Stimulated activated CD8-positive, alpha-beta memory T cell treated with anti-CD3 and anti-CD28 coated beads, Interleukin-2, amount 100 ng/mL, for 1 hour (primary cell): ENCODE measurements at places on chromosomes 13 and 19.

- no peak for DNase-seq
Measured at GRCh38 chr19:3196933-3197205, 11.1 kb downstream of the NCLN start.

DNA sequence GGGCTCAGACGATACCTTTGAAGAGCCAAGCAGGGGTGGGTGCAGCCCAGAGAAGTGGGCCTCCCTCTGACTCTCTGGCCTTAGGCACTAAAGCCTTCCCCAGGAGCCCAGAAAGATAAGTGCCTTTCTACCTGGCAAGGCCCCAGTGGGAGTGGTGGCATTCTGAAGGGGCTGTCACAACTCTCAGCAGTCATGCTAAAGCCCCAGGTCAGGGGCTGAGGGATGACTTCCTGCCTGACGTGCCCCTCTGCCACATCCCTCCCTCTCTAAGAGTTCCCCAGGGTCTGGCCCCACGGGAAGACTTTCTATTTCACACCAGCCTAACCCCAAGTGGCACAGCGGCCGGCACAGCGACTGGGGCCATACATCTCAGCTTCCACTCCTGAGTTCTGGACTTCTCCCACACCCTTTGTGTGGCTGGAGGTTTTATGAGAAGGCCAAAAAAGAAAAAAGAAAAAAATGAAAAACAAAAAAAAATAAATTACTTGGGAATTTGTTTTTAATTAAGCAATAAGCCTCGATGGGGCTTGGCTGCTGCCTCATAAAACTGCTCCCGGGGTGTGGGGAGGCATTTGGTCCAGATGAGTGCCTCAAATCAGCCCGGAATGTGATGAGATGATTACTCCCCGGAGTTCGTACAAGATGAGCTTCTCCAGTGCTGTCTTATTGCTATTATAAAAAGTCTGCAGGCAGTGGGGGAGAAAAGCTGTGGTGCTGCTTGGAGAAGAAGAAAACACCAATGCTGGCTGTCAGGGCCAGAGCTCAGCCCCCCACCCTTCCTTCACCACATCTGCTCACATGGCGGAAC lies 28.5 kb upstream of the PLEKHF1 start:
- DNase-seq: no peak

DNA sequence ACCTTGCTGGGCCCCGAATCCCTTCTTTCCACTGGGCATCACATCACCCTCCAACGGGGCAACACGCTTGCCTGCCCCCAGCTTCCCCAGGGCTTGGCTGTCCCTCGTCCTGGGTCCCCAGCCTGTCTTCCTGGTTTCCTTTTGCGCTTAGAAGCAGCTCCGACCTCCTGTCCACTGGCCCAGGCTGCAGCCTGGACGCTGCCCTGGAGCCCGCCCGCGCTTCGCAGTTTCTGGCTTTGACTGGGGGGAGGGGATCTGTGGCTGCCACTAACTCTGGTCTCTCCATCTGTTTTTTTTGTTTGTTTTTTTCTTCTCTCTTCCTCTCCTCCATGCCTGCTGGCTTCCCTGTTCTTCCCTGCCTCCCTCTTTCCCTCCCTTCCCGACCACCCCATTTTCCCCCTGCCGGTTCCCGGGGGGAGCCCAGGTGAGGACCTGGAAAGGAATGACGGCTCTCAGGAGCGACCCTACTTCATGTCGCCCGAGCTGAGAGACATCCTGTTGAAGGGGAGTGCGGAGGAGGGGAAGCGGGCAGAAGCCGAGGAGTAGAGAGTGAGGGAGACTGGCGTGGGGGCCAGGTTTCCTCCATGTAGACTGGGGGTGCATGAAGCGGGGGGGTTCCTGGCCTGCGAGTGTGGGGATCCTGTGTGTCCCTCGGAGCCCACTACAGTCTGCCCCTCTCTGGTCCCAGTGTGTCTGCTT lies 11.5 kb upstream of the ILF3 start:
- no peak for DNase-seq

DNA sequence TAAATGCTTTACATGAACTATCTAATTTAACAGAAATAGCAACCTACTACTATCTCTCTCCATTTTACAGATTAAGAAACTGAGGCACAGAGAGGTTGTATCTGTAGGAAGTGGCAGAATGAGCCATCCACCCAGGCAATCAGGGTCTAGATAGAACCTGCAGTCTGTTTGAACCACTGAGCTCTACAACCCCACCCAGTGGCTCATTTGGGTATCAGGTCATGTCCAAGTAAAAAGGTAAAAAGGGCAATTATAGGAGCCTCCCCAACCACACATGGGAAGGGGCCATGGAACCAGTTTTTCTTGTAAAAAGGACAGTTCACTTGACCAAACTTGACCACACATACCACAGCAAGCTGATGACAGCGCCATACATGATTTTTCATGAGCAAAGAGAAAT lies 92.9 kb upstream of the SGCG start:
- no peak for DNase-seq

GRCh38 chr19:2140138-2140569 lies 11.2 kb downstream of the AP3D1 start:
- no peak for DNase-seq

- no peak for DNase-seq
Measured at GRCh38 chr19:30254158-30254557, 118.0 kb upstream of the ZNF536 start.

DNA sequence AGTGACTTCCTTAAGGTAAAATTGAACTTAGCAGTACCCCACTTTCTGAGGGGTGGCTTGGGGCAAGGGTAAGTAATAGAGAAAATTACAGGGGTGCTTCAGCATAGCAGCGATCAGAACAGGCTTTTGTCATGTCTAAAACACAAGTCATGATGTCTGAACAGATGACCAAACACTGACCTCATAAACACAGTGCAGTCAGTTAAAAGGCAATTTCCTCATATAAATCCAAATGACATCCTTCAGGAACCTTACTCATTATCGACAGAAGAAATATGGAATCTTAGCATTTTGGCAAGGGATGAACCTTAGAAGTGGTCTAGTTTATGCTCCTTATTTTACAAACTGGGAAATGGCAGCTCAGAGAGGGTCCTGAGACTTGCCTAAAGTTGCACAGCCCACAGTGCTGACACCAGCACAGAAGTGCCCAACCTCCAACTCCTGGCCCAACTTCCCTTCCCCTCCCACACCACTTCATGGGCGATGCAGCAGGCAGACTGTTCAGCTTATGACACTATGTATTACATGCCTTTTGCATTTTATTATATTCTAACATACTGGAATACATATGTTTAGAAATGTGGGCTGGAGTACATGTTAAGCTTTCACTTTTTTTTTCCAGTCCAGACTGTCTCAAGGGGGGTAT lies 3.6 kb downstream of the GJA3 start:
- DNase-seq: no peak

- DNase-seq: no peak
Measured at GRCh38 chr13:37087486-37087885, 18.0 kb downstream of the CSNK1A1L start.

DNA sequence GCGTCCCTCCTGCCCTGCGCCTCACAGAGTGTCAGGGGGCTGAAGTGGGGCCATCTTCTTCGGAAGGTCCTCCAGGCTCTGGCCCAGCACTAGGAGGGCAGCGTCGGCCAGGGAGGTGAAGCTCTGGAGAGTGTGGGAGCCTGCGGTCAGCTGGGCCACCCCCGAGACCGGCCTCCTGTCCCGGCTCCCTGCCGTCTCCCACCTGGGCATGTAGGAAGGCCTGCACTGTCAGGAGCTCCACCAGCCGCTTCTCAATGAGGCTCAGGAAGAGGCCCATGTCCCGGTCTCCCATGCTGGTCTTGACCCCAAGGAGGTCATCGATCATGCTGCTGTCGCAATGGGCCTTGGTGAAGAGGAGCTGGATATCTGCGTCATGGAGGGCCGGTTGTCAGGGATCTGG lies 27.4 kb upstream of the EMP3 start:
- no peak for DNase-seq

DNA sequence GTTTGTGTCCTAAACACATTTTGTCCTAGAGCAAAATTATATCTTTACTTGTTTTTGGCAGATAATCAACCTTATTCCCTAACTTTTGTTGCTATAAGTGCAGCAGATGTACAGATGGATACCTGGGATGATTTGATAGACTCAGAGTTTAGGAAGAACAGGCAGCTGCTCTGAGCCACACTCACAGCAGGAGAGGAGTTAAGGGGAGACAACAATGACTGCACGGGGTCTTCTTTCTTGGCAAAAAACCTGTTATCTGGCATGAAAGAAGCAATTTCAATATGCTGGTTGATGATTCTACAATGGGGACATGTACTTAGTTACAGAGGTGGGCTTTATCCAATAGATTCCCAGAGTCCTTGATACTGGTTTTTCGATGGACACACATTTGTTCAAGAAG lies 258.9 kb upstream of the PCDH9 start:
- no peak for DNase-seq

DNA sequence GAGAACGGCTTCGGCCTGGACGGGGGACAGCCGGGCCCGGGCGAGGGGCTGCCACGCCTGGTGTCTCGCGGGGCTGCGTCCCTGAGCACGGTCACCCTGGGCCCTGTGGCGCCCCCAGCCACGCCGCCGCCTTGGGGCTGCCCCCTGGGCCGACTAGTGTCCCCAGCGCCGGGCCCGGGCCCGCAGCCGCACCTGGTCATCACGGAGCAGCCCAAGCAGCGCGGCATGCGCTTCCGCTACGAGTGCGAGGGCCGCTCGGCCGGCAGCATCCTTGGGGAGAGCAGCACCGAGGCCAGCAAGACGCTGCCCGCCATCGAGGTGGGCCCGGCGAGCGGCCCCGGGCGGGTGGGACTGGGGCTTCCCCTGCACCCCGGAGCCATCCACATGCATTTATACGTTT lies 10.7 kb downstream of the RELB start:
- DNase-seq: no peak

GRCh38 chr13:77397636-77398035 lies 70.7 kb upstream of the MYCBP2 start:
- DNase-seq: no peak

DNA sequence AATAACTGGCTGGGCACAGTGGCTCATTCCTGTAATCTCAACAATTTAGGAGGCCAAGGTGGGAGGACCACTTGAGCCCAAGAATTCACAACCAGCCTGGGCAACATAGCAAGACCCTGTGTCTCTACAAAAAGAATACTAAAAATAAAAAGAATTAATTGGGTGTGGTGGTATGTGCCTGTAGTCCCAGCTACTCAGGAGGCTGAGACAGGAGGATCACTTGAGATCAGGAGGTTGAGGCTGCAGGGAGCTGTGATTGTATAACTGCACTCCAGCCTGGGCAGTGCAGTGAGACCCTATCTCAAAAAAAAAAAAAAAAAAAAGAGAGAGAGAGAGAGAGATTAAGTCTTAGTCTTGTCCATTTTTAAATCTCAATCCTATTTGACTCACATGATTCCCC lies 35.6 kb upstream of the SERPINE3 start:
- no peak for DNase-seq

GRCh38 chr19:18904334-18905057 lies 8.5 kb upstream of the CERS1 start:
- DNase-seq: no peak

DNA sequence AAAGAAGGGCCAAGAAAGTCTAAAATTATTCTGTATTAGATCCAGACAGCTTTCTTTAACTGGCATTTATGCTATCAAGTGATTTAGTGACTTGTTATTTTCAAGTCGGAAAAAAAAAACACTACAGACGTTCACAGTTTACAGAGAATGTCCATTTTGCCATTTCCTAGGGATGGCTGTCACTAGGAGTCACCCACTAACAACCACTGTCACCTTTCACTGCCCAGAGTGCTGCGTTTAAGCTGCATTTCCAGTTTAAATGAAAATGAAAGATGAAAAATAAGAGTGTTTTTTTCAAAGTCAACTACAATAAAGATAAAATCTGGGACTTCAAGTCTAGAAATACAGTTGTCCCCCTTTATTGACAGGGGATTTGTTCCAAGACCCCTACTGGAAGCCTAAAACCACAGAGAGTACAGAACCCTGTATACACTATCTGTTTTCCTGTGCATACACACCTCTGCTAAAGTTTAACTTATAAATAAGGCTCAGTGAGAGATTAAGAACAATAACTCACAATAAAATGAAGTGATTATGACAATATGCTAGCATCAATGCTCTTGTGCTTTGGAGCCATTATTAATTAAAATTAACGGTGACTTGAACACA lies 112.5 kb downstream of the SACS start:
- DNase-seq: no peak

GRCh38 chr19:6821639-6822310 lies 49.3 kb downstream of the VAV1 start:
- DNase-seq: no peak

- no peak for DNase-seq
Measured at GRCh38 chr19:10091895-10092641, 6.0 kb downstream of the SHFL start.

- no peak for DNase-seq
Measured at GRCh38 chr13:99265821-99266426, 7.7 kb upstream of the GPR18 start.

DNA sequence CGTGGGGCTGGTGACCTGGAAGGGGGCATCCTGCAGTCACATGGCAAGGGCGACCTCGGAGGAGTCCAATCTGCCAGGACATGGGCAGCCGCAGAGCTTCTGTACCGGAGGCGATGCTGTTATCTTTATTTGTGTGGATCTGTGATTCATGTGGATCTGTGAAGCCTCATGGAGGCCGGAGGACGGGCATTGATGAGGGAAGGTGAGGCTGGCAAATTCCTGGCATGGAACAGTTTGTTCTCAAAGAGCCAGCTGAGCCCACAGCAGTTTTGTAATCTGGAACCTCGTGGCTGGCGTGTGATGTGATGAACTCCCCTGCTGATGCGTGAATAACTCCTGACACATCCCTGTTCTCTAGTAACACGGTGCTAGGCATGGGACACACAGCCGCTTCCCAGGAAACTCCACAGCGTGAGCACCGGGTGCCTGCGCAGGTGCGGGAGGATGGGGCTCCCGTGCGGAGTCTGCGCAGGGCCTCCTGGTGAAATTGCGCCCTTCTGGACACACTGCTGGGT lies 40.4 kb downstream of the ATP11A start:
- DNase-seq: no peak

- no peak for DNase-seq
Measured at GRCh38 chr13:80798576-80799133, 457.7 kb upstream of the SPRY2 start.

DNA sequence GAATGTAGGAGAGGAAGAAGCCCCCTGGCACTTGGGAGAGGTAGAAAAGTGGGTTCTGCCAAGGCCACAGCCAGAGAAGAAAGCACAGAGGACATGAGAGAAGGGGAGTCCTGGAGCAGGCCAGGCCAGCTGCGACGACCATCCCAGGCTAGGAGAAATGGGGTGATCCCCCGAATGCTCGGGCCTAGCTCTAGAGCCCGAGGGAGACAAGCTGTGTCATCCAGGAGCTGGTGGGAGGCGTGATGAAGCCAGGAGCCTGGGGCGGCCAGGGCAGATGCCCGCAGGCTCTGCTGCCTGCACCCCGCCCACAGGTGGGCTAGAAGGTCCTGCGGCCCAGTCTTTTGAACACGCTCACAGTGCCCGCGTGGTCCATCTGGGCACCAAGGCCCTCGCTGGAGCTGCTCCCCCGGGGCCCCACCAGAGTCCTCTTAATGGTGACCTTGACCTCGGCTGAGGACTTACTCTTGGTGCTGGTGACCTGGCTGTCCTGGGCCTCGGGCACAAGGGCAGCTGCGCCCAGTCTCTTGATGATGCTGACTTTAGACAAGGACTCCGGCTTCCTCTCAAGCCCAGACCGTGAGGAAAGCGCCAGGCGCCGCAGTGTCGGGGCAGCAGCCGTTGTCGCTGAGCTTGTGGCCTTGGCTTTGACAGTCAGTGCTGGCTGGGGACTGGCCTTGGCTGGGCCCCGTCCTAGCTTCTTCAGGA lies 26.5 kb downstream of the C19orf47 start:
- no peak for DNase-seq

- no peak for DNase-seq
Measured at GRCh38 chr19:19260417-19261214, 12.5 kb downstream of the TM6SF2 start.
